ENCODE measurements at places on chromosomes 16 and 17.
A peak's percentile ranks its signal among the peaks of the same experiment; 100 is the strongest.

DNA sequence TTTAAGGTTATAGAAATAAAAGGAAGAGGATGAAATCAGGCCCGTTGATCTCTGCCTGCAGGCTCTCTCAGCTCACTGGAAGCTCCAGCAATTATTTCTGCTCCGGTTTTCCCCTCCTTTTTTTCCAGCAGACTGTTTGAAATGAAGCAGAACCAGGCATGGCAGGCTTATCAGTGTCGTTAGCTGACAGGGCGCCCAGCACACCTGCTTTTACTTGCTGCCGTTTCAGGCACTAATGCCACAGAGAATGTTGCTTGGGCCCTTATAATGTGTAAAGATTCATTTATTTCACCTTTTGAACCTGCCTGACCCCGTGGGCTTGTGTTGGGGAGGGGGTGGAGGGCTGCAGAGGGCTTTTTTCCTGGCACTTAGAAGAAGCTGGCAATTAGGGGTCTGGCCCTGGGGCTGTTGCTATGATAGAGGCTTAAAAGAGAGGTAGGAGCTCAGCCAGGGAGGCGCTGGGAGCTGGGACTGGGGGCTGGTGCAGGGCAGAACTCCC is 108.1 kb downstream of the IRX3 start:
- DNase-seq = no peak

DNA sequence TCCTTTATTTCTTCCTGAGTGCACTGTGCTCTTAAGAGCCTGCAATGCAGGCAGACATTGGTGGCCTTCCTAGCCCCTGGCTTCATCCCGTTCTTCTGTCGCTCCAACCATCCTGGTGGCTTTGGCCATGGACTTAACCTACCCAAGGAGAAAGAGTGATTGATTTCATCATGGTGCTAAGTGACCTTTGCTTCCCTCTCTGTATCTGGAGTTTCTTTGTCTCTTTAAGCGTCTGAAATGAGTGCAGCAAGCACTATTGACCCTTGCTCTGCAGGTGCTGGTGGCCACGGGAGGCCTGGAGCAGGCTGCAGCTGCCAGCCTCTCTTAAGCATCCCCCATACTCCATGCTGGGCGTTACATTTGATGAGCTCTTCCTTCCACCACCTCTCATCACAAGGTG is 60.5 kb downstream of the RAP1GAP2 start:
- DNase-seq = no peak

DNA sequence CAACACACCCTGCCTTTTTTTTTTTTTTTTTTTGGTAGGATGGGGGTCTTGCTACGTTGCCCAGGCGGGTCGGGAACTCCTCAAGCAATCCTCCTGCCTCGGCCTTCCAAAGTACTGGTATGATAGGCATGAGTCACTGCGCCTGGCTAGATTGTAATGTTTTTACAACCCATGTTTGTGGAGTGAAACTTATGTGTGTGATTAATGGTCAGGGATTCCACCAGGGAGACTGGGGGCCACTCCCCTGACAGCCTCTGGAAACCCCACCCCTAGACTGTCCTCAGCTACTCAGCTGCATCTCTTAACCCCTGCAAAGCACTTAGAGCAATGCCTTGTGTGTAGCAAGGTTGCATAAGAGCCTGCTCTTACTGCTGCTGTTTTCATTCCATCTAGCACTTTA is 220.5 kb downstream of the PARN start:
- DNase-seq = no peak

GRCh38 chr17:75843577-75844529 is at the start of gene UNC13D:
UNC13D (minus strand) TSS chr17:75844404; CDS start chr17:75844337, 67 bp downstream.
- peak; percentile 63 for DNase-seq

- DNase-seq = no peak
Measured at GRCh38 chr16:11484691-11485258, 101.9 kb downstream of the LITAF start.

DNA sequence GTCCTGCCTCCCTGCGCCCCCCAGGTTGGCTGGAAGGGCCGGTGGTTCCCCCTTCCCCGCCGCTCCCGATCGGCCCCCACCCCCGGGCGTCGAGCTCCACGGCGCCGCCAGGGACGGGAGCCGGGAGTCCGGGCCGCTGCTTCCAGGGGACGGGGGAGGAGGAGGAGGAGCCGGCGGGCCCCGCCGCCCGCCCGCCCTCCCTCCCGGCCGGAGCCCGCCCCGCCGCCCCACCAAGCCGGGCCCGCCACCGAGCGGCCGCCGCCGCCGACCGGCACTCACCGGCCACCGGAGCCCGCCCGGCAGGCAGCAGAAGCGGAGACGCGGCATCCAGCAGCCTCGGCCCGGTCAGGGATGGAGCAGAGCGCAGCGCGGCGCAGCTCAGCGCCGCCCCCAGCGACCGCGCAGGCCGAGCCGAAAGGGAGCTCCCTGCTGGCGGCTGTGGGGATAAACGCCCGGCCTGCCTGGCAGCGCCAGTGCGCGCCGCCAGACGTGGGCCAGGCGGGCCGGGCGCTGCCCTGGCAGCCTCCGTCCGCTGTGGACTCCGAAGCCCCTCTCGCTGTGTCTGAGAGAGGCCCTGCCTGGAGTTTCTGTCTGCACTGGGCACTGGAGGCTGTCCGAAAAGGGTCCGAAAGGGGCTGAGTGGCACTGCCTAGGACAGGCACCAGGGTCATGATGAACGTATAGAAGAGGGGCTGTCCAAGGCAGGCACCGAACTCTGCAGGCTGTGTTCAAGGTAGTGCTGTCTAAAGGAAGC is at the start of gene MYO18A:
MYO18A (minus strand) TSS at position 365 of the 754 bp plus-strand sequence. CDS start 13,458 bp downstream, outside the sequence.
- peak; percentile 67 for DNase-seq

All from central memory CD4-positive, alpha-beta T cell (primary cell).